Osteocyte (in vitro differentiated cells): ENCODE measurements at places on chromosomes 4 and X. TPM values are rescaled to one million over a fixed set of nuclear protein-coding genes. Genes with fewer than 3 reads are reported as not detected.

DNA sequence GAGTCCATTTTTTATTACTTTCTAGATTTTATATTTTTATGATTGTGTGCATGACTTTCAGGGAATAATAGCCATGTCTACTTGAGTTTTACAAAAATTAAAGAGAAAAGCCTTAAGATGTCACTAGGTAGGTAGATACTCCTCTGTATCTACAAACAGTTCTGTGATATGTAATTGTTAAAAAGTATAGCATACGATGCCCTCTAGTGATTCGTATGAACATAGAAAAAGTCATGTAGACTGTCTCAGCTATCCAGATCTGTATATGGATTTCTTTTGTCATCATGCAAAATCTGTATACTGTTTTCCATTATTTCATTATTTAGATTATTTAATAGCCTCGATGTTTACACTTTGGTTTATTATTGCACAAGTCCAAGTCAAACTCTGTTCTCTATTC, 856.6 kb downstream of the CENPC start:
- DNase-seq, result no peak

DNA sequence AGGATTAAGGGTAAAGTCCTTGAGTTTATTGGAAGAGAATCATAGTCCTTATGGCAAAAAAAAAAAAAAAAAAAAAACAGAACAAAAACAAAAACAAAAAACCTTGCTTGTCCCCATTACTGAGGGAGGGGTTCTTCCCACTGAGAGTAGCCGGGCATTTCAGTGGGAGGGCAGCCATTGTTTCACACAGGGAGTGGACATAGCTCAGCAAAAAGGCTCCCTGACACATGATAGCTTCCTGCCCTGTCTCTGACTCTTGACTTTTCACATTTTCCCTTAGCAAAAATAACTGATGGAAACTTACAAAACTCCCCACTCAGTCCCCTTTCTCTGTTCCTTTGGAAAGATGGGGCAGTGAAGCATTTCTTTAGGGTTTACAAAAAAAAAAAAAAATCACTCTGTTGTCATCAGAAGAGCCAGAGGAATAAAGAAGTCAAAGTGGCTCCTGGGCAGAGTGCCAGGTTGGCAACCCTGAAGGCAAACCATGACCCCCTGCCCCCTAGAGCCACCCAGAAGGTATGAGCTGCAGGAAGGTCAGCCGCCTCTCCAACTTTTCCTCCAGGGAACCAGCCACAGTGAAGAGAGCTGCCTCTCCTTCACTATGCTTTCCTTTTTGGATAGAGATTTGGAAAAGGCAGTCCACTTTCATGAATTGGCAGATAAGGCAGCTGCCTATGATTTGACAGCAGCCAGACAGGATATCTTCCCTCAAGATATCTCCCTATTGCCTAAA, 170.6 kb downstream of the KDR start:
- DNase-seq, result no peak

GRCh38 chr4:101346351-101347266, 717 bp downstream of the PPP3CA start:
- peak; percentile 88 for DNase-seq

- no peak for DNase-seq
These were observed 1.0 kb upstream of the SUV39H1 start for GRCh38 chrX:48695534-48695896.

- no peak for DNase-seq
These were observed 30.9 kb upstream of the DDX3X start for GRCh38 chrX:41303013-41303412.

DNA sequence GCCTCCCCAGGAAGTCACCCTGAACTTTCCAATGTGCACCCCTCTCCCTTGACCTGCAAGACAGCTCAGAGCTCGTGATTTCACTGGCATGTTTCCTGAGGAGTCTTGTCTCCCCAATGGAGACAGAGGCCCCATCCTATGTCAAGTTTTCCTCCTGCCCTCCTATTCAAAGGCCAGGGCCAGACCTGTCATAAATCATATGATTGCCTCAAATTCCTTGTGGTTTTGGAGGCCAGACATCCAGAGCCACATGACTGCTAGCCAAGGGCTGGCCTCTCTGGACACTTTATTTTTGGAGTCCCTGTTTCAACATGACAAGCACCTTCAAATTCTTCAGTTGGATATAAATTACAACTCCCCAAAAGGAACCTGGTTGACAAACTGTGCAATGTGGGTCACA, 76.0 kb upstream of the TFDP3 start:
- no peak for DNase-seq

- no peak for DNase-seq
These were observed 189.7 kb downstream of the PPARGC1A start for GRCh38 chr4:23700197-23700596.

GRCh38 chr4:15776871-15777648, 1.1 kb upstream of the CD38 start:
- no peak for DNase-seq

Gene DUSP9
- total RNA-seq, result 0.91 and 1.3 TPM in 2 replicates

Gene RAB9B
- total RNA-seq, result 2.0 and 2.4 TPM in 2 replicates

Gene C1QTNF7
- total RNA-seq, result not detected in 2 replicates

Gene PORCN
- total RNA-seq, result 16.9 and 20.2 TPM in 2 replicates

Gene KLB
- total RNA-seq, result not detected in 2 replicates
